ENCODE measurements at places on chromosomes 4 and X.

DNA sequence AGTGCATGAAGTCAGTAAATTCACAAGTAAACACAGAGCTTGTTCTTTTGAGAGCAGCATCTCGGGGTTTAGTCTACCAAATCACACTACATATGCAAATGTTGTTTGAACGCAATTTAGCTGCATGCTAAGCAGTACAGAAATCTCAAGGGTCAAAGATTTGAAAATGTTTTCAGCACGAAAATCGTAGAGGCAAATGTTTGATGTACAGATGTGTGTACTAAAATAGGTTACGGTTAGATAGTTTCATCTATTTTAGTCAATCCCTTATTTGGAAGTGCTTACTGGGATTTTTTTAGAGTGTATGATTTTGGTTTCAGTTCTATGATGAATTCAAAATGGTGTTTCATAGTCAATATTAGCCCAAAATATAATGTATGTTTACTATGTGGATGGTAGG lies 1928.2 kb upstream of the TENM3 start:
- no peak for DNase-seq

GRCh38 chr4:38034986-38035882 lies 75.0 kb downstream of the PTTG2 start:
- no peak for DNase-seq

DNA sequence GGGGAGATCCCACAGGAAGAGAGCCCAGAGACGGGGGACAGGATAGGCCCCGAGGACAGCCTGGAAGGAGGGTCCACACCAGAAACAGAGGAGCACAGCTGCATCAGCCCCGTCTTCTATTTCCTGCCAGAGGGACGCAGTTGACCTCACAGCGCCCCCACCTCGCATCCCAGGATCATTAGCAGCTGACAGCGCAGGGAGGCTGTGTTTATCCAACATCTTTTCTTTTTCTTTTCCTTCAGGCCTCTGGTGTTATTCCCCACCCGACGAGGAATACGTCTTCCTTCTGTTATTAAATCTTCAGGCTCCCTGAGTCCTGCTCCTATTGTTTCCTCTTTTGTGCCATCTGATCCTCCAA lies 75.4 kb downstream of the DCHS2 start:
- no peak for DNase-seq

GRCh38 chrX:150627957-150628356 lies 59.5 kb downstream of the MTM1 start:
- DNase-seq = no peak

- DNase-seq = no peak
These were observed 17.3 kb downstream of the CMC4 start for GRCh38 chrX:155053656-155054055.

GRCh38 chrX:129877401-129877800 lies 28.6 kb upstream of the UTP14A start:
- no peak for DNase-seq

- DNase-seq = no peak
These were observed 317.3 kb downstream of the FBXW7 start for GRCh38 chr4:152218576-152218975.
